ENCODE measurements at places on chromosomes 12 and 14.
A peak's percentile ranks its signal among the peaks of the same experiment; 100 is the strongest.

- no peak overlapping the region for H3K27ac ChIP-seq
- H3K4me1 ChIP-seq: no peaks in the 10 kb centered on the region
These were observed 169.5 kb upstream of the EGLN3 start for GRCh38 chr14:34120185-34120977.

GRCh38 chr12:43789941-43790340 lies 16.2 kb downstream of the TWF1 start:
- no peaks in the 10 kb centered on the region for H3K4me1 ChIP-seq
- no peaks in the 10 kb centered on the region for H3K36me3 ChIP-seq
- no peak for DNase-seq

DNA sequence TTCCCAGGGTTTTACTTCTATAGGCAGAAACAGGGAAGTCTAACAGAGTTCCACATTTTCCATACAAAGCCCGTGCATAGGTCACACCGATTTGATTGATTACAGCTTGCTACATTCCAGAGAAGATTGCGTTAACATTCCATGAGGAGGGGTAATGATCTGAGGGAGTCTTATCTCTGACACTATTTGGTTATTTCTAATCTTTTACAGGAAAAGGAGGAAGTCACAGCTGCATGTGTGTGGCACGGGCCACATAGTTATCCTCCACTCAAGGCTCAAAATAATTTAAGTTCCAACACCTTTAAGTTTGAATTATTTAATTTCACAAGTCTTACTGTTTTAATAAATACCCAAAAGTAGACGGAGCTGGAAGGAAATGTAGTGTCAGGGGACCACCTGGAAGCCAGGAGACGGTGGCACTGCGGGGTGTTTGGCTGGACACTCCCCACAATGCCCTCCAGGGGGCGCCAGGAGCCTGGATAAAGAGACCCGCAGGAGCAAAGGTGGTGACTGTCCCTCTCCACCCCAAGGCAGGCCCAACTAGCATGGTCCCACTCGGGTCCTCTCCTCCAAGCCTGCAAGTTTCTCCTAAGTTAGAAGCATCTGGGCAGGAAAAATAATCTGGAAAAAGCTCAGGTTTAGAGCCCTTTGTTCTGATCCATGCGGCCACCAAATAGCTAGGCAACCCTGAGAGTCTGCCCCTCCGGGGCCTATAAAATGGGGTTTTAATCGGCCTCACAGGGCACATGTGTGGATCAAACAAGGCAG lies 20.2 kb downstream of the KRT8 start:
- no peaks in the 10 kb centered on the region for H3K27me3 ChIP-seq
- H3K36me3 ChIP-seq: no peaks in the 10 kb centered on the region
- no peak overlapping the region for H3K4me3 ChIP-seq
- DNase-seq: peak; percentile 93

- H3K4me3 ChIP-seq: no peak overlapping the region
- H3K27ac ChIP-seq: no peak overlapping the region
- H3K4me1 ChIP-seq: no peaks in the 10 kb centered on the region
- H3K27me3 ChIP-seq: no peaks in the 10 kb centered on the region
These were observed 203.7 kb upstream of the SSTR1 start for GRCh38 chr14:38003746-38004609.

- no peak overlapping the region for H3K27ac ChIP-seq
- peak; percentile 84 for DNase-seq
- H3K27me3 ChIP-seq: no peaks in the 10 kb centered on the region
- H3K36me3 ChIP-seq: no peaks in the 10 kb centered on the region
- H3K4me1 ChIP-seq: peaks cover 8% of the 10 kb centered on the region
These were observed 5.6 kb upstream of the LBHD2 start for GRCh38 chr14:103078420-103078749.

GRCh38 chr14:90263748-90264449 lies 7.5 kb downstream of the PSMC1 start:
- H3K4me3 ChIP-seq: no peak overlapping the region
- H3K27ac ChIP-seq: no peak overlapping the region
- peaks cover 25% of the 10 kb centered on the region for H3K36me3 ChIP-seq
- H3K27me3 ChIP-seq: no peaks in the 10 kb centered on the region
- H3K4me1 ChIP-seq: no peaks in the 10 kb centered on the region

GRCh38 chr12:57717131-57717530 lies 21.4 kb downstream of the AGAP2 start:
- no peaks in the 10 kb centered on the region for H3K4me1 ChIP-seq
- H3K36me3 ChIP-seq: peaks cover 14% of the 10 kb centered on the region
- H3K4me3 ChIP-seq: no peak overlapping the region
- no peak overlapping the region for H3K27ac ChIP-seq

DNA sequence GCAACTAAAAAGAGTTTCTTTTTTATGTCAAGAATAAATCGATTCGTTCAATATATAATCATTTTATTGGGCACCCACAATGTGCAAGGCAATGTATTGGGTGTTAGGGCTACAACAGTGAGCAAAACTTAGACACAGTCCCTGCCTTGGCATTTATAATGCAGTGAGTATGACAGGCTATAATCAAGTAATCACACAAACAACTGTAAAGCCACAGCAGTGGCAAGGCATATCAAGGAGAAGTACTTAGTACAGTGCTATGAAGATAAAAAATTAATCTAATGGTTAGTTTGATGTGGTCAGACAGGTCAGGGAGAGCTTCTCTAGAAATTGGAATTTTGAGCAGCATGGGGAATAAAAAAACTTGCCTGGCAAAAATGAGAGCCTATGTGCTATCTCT lies 39.5 kb upstream of the OTOGL start:
- H3K4me3 ChIP-seq: no peak overlapping the region
- DNase-seq: no peak
- H3K27ac ChIP-seq: no peak overlapping the region
- no peaks in the 10 kb centered on the region for H3K27me3 ChIP-seq
- H3K4me1 ChIP-seq: no peaks in the 10 kb centered on the region

DNA sequence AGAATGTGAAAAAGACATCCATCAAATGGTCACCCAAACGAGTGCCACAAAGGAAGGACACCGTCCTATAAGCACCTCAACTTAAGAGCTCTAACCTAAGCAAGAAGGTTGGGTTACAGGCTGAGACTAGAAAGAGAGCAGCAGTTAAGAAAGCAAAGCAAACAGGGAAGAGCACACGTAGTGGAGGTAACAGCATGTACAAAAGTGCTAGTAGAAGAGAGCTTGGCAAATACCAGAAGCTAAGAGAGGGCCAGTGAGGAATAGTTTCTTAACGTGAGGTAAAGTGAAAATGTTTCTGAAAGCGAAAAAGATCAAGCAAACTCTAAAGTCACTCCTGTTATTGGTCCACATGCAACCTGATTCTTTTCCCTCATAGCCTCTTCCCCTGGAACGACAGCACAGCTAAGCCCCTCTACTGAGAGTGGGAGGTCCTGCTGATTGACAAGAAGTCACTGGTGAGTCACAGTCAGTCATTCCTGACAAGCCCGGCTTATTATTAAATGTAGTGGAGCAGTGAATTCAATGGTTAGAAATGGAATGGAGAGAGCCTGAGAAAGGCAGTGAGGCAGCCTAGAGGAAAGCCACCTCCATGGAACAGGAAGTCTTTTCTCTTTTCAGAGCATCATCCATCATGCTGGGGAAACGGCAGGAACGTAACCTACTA lies 204.4 kb downstream of the SLC25A21 start:
- no peak overlapping the region for H3K27ac ChIP-seq
- no peak overlapping the region for H3K4me3 ChIP-seq
- H3K4me1 ChIP-seq: no peaks in the 10 kb centered on the region
- DNase-seq: no peak

DNA sequence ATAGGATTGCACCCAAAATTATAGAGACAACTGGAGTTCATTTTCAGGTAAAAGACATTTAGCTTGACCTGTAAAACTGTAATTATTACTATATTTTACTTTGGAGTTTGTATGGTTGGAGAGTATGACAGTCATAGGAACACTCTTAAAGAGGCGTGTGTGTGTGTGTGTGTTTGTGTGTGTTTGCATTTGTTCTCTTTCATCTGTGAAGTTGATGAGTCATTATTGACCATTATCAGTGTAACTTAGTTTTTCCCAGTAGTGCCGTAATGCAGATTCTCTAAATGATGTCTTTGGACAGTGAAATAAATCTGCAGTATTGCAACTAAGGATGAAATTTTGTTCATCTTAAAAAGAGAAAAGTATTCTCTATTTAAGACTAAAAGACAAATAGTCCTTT lies 13.0 kb downstream of the WASHC4 start:
- no peak overlapping the region for H3K27ac ChIP-seq
- H3K4me3 ChIP-seq: no peak overlapping the region
- peaks cover 32% of the 10 kb centered on the region for H3K36me3 ChIP-seq
- H3K4me1 ChIP-seq: no peaks in the 10 kb centered on the region
- DNase-seq: no peak

GRCh38 chr14:24790196-24790595 lies 156.2 kb upstream of the GZMB start:
- no peak overlapping the region for H3K4me3 ChIP-seq
- H3K4me1 ChIP-seq: no peaks in the 10 kb centered on the region
- H3K27ac ChIP-seq: no peak overlapping the region

DNA sequence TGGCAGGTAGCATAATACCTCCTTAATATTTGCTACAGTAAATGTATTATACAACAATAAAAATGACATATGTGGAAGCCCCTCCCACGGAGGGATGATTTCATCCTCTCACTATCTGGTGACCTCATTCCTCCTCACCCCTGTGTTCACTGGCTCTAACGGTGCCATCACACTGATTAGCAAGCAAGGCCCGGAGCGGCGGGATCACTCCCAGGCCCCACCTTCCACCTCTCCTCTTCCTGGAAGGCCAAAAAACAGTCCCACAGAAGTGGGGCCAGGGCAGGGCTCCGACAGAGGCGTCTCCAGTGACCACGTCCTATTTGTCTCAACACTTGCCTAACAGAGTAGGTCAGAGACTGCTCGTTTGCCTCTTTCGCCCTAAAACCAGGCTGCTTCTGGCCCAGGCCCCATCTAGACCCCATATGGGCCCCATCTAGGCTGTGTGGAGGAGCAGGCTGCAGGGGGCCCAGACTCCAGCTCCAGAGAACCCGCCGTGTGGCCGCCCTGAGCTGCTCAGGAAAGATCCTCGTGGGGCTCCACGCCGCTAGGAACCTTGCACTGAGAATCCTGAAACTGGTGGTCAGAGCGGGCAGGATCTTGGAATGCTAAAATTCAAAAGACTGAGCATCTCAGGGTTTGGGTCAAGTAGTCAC lies 3.7 kb downstream of the SELPLG start:
- no peaks in the 10 kb centered on the region for H3K4me1 ChIP-seq
- H3K27me3 ChIP-seq: no peaks in the 10 kb centered on the region
- DNase-seq: no peak
- no peaks in the 10 kb centered on the region for H3K36me3 ChIP-seq

GRCh38 chr14:87810711-87811110 lies 182.3 kb downstream of the GALC start:
- H3K4me1 ChIP-seq: no peaks in the 10 kb centered on the region
- H3K36me3 ChIP-seq: no peaks in the 10 kb centered on the region
- no peak overlapping the region for H3K4me3 ChIP-seq
- no peaks in the 10 kb centered on the region for H3K27me3 ChIP-seq

DNA sequence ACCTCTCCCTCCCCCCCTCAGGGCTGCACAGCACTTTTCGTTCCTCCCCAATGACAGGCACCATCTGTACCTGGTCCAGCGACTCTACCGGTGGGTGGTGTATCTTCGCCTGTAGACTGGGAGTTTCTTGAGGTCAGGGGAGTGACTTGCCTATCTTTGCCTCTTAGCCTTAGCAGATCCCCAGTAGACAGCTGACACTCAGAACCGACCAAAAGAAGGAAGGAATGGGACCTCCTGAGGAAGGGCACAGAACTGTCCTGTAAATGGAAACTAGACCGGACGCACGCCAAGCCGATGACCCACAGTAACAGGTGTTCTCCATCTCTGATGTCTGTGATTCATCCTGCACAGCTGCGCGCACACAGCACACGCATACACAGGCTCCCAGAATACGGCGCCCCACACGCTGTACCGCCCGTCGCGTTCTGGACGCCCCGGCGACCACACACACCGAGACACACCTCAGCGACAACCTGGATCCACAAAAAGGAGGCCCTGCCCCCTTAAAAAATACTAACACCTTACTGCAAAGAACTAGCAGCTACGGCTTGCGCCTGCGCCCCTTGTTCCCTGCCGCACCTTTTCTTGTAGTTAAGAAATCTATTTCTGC lies 673 bp upstream of the TTC9 start:
- H3K4me1 ChIP-seq: peaks cover 4% of the 10 kb centered on the region
- H3K27ac ChIP-seq: no peak overlapping the region
- peaks cover 8% of the 10 kb centered on the region for H3K27me3 ChIP-seq
- peak; percentile 35 for DNase-seq
- peak overlapping the region; percentile 55 for H3K4me3 ChIP-seq

- no peaks in the 10 kb centered on the region for H3K27me3 ChIP-seq
- H3K4me1 ChIP-seq: no peaks in the 10 kb centered on the region
- H3K4me3 ChIP-seq: no peak overlapping the region
- no peak for DNase-seq
- H3K36me3 ChIP-seq: no peaks in the 10 kb centered on the region
These were observed 59.4 kb downstream of the MYRFL start for GRCh38 chr12:69884386-69884785.

GRCh38 chr12:53051058-53051880 lies 1.4 kb downstream of the TNS2 start:
- H3K4me1 ChIP-seq: peaks cover 38% of the 10 kb centered on the region
- H3K27me3 ChIP-seq: no peaks in the 10 kb centered on the region
- H3K4me3 ChIP-seq: peak overlapping the region; percentile 35
- peak overlapping the region; percentile 97 for H3K27ac ChIP-seq
- DNase-seq: peak; percentile 62

DNA sequence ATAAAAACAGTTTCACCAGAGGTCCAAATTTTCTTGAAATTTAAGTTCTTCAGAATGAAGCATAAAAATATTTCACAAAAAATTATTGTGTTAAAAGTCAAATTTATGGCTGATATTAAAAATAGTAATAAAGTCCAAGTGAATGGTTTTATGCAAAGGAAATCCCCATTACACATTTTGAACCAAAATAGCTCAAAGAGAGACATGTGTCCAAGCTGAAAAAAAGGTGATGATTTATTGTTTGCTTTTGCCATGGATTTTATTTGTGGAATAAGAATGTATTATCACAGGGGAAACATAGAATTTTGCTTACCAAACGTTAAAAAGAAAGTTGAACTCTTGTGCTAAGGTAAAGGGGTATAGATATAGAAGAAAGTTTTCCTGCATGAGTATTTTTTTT lies 4.6 kb downstream of the FOXG1 start:
- no peak overlapping the region for H3K27ac ChIP-seq
- no peak for DNase-seq
- H3K36me3 ChIP-seq: no peaks in the 10 kb centered on the region
- H3K4me1 ChIP-seq: no peaks in the 10 kb centered on the region

DNA sequence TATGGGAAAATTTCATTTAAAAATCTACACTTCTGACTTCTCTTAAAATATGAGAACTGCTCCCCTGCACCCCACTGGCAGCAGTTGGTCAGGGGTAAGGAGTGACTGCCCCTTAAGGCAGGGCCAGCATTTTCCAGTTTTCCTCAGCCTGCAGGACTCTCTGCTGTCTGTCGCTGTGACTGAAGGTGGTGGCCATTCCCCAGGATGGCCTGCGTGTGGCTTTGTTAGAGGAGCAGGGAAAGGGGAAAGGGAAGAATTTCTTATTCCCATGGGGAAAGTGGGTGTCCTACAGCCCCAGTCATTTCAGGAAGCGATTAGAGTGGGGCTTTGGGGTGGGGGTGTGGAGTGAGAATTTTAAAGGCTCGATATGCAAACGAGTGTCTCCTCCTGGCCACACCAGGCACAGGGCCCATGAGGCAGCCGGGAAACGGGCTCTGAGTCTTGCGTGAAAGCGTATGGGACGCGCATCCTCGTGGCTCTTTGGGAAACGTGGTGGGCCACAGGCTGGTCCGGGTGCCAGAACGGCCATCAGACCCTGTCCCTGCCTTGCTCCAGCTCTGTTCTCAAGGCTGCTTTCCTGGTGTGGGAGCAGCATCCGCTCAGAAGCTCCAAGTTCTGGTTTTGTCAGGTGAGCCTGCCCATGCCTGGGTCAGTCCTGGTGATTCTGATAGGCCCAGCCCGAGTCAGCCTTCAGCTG lies 23.5 kb downstream of the ADGRD1 start:
- H3K4me1 ChIP-seq: no peaks in the 10 kb centered on the region
- no peak overlapping the region for H3K27ac ChIP-seq
